ENCODE measurements at places on chromosomes 6 and 20.

- DNase-seq = no peak
Measured at GRCh38 chr6:126632271-126632670, 292.4 kb downstream of the CENPW start.

DNA sequence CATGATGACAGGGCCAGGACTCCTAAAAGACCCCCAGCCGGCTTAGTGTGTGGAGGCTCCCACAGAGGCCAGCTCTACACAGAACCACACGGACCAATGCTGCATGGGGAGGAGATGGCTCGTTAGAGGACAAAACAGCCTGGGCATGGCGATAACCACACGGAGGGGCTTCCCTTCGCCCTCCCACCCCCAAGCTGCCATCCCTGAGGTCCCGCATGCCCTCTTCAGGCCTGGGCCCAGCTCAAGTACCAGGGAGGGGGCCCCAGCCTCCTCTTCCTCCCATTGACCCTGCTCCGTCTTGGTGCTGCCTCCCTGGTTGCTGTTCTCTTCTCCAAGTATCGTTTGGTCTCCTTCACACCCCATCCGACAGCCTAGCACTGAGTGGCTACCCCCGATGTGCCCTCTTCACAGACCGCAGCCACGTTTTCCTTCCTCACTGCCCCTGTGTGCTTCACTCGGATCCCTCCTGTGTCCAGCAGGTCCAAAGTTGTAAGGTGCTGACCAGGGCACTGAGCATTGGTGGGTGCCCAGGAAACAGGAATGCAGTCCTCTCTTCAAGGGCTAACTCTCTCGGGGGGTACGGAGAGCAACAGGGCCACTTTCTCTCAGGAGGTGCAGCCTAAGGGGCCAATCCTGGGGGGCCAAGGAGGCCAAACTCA lies 9.6 kb upstream of the MLN start:
- DNase-seq = no peak

DNA sequence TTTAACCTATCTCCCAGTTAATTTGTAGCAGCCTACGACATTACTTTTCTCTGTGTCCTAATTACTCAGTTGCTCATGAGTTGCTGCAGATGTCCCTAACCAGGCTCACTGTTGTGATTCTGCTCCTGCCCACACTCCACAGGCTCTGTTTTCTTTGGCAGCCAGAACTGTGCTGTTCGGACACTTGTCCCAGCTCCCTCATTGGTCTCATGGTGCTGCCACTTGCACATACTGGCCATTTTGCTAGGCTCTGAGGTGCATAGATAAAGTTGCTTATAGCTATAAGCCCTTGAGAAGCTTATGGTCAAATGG lies 55.0 kb downstream of the NOX3 start:
- no peak for DNase-seq

GRCh38 chr20:32763202-32764004 lies 1.2 kb downstream of the DNMT3B start:
- DNase-seq = peak; percentile 66

DNA sequence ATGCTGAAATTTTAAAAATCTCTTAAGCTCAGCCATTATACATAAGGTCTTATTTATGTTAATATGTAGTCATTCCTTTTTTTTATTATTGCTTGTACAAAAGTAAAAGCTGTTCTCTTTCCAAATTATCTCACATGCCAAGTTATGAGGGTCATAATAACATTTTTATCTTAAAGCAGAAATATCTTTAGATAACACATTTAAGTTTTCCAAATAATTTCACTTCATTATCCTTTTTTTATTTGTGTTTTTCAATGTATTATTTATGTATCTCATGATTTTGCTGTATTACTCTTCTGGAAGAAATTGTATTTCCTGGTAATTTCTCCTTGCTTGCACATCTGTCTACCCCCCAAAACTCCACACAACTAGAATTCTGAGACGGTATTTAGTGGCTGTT lies 461.1 kb upstream of the SOX4 start:
- no peak for DNase-seq

GRCh38 chr20:31685853-31686643 lies 36.6 kb downstream of the BCL2L1 start:
- DNase-seq = no peak

DNA sequence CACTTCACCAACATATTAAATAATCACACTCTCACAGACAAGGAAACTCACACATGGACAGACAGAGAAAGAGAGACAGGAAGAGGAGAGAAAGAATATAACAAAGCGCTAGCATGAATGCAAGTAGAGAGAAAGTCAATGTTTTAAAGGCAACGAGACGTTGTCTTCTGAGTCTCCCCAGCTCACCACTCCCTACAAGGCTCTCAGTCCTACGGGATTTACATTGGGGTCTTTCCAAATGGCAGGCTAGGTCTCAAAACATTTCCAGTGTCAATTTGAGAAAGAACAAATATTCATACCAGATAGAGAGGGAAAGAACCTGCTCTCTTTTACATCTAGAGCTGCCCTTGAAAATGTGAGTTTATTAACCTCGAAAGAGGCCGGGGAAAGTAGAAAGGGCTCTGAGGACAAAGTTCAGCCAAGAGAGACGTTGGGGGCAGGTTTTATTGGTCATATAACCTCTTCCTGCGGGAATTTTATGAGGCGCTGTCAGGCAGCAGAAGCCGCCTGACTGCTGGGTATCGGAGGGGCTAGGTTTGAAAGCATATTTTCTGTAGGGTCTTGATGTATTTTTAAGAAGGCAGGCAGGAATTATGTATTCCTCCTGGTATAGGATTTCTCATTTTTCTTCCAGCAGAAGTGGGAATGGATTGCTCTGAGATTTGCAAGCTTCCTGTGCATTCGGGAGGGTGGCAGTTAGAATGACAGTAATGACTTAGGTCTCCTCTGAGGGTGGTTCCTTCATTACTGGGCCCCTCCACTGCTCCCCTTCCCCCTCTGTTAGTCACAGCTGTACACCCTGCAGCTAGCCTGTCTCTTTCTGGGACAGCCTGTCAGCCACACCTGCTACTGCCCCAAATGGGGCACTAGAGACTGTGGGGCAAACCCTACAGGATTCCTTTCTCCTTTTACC lies 34.4 kb upstream of the KIF16B start:
- no peak for DNase-seq

Data from endodermal cell (in vitro differentiated cells).